Activated T-helper 1 cell treated with anti-CD3 and anti-CD28 coated beads, Interleukin-2, amount 50 U/mL, for 16 hours (primary cell): ENCODE measurements at places on chromosomes 5 and 9.

GRCh38 chr5:43837091-43837490, 234.1 kb downstream of the NNT start:
- DNase-seq = no peak

DNA sequence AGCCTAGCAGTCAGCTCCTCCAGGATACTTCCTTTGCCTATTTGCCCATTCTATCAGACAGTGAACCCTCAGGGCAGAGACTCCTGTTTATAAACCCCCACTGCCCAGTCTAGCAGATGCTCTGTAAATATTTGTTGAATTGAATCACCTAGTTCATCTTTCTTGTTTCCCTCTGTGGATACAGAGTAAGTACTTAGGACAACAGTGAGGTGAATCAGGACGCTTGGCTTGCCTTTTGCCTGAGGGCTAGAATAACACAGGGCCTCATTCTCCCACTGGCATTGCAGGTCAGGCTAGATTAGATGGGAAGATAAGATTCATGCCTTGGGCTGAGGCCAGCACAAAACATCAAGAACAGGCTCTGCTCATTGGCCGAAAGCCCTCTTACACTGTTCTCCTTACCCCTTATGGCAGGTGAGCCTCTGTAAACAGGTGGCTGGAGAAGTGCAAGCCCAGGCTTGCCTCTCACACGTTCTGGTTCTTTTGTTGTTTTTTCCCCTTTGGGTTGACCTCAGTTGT, 22.2 kb downstream of the TNFSF8 start:
- no peak for DNase-seq

DNA sequence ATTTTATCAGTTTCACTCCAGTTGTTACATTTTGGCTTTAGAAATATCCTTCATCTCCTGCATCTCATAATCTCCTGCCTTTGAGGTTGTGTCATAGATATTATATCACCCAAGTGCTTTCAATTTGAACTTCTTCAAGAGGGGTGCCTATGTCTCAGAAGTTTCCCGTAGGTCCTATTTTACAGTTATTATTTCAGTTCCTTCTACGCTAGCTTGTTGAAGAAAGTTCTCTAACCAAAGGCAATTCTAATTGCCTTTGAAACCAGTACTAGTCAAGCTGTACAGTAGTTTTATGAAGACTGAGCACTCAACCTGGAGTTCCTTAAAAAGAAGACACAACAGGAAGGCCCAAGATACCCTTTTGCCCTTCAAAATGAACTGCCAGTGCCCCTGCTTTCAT, 116.4 kb downstream of the ZCCHC7 start:
- DNase-seq = no peak

- DNase-seq = no peak
Measured at GRCh38 chr5:102782217-102782872, 27.2 kb downstream of the PAM start.

- DNase-seq = no peak
Measured at GRCh38 chr5:6812800-6813731, 99.8 kb downstream of the TENT4A start.

- DNase-seq = no peak
Measured at GRCh38 chr9:76654575-76654974, 109.7 kb upstream of the PCA3 start.

- DNase-seq = no peak
Measured at GRCh38 chr5:172630482-172630881, 10.6 kb upstream of the NEURL1B start.

- peak; percentile 6 for DNase-seq
Measured at GRCh38 chr5:150485693-150486401, 22.1 kb upstream of the NDST1 start.
